ENCODE measurements at places on chromosomes 12 and 14. TPM values are rescaled to one million over a fixed set of nuclear protein-coding genes. Genes with fewer than 3 reads are reported as not detected.

FOXG1 gene
- total RNA-seq = not detected

FBXO21 gene
- total RNA-seq = 68.0 TPM

DNA sequence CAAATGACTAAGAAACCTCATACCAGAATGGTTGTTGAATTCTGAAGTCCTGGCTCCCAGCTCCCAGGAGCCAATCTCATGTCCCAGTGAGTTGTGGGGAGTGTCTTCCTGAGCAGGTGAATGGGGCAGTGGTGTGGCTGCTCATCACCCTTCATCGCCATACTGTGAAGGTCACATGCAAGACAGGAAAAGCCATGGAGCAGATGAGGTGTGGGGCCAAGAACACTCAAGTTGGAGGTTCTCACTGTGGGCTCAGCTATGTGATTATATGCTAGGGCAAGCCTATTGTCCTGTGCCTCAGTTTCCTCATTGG, 16.6 kb upstream of the TSPAN11 start:
- peak overlapping the region; percentile 88 for H3K27ac ChIP-seq
- H3K4me1 ChIP-seq = peaks cover 10% of the 10 kb centered on the region
- H3K36me3 ChIP-seq = no peaks in the 10 kb centered on the region
- no peaks in the 10 kb centered on the region for H3K27me3 ChIP-seq
- DNase-seq = no peak
- no peak overlapping the region for H3K4me3 ChIP-seq

- DNase-seq = no peak
- H3K27me3 ChIP-seq = no peaks in the 10 kb centered on the region
- H3K4me3 ChIP-seq = no peak overlapping the region
- H3K36me3 ChIP-seq = peaks cover 3% of the 10 kb centered on the region
These were observed 678.4 kb downstream of the MED13L start for GRCh38 chr12:115598871-115599811.

DNA sequence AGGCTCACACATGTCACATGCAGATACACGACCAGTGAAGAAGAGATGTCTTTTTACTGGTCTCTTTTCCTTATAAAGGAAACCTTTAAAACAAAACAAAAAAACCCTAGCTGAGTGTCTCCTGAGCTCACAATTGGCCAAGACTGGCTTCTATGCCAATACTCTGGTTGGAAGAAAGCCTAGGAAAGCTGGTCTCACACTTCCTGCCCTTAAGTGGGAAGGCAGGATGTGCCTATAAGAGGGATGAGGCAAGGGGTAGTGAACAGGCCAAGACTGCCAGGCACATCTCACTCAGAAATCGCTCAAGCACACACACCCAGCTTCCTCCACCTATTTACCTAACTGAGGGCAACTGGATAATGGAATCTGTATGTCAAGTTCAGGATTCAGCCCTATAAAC, 50.0 kb downstream of the SOCS2 start:
- H3K27ac ChIP-seq = no peak overlapping the region
- H3K4me3 ChIP-seq = no peak overlapping the region

DNA sequence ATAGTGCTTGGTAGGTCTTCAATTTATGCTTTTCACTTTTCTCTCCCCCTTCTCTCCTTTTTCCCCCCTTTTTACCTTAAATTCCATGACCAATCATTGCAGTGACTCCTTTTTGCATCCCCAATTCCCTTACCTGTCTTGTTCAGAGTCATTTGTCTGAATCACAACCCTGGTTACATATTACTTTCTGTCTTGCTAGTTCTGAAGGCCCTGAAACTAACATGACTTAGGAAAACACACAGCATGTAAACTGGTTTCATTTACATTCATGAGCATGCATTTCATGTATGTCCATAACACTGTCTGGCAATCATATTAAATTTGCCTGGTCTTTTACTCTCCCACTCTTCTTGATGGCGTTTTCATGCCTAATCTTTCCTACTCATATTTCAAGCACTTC, 20.3 kb upstream of the FOXG1 start:
- H3K27ac ChIP-seq = no peak overlapping the region
- H3K27me3 ChIP-seq = peaks cover 4% of the 10 kb centered on the region
- no peaks in the 10 kb centered on the region for H3K4me1 ChIP-seq
- no peak overlapping the region for H3K4me3 ChIP-seq

ABCB9 gene
- total RNA-seq = 3.9 TPM

OR10G3 gene
- not detected for total RNA-seq

SLC2A3 gene
- total RNA-seq = 76.3 TPM

GRCh38 chr14:81172881-81173280, 47.9 kb downstream of the GTF2A1 start:
- DNase-seq = no peak
- H3K4me3 ChIP-seq = no peak overlapping the region
- no peaks in the 10 kb centered on the region for H3K27me3 ChIP-seq
- H3K36me3 ChIP-seq = no peaks in the 10 kb centered on the region
- H3K4me1 ChIP-seq = peaks cover 6% of the 10 kb centered on the region

HDAC7 gene
- total RNA-seq = 19.0 TPM

- peaks cover 5% of the 10 kb centered on the region for H3K36me3 ChIP-seq
- H3K27me3 ChIP-seq = no peaks in the 10 kb centered on the region
- H3K4me1 ChIP-seq = peaks cover 31% of the 10 kb centered on the region
- H3K4me3 ChIP-seq = peak overlapping the region; percentile 17
These were observed 7.7 kb downstream of the TBX3 start for GRCh38 chr12:114676142-114676741.

DNA sequence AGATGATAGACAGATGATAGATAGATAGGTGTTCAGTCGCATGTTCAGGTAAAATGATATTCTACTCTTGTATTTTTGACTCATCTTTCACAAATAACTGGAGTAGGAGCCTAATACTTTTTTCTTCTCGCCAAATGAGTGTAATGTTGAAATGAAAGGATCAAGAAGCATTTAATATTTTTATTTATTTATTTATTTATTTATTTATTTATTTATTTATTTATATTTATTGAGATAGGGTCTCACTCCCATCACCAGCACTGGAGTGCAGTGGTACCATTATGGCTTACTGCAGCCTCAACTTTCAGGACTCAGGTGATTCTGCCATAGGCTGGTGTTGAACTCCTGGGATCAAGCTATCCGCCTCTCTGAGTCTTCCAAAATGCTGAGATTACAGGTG, 298.8 kb downstream of the KCNC2 start:
- H3K4me1 ChIP-seq = no peaks in the 10 kb centered on the region
- H3K4me3 ChIP-seq = no peak overlapping the region
- no peak for DNase-seq
- no peaks in the 10 kb centered on the region for H3K27me3 ChIP-seq
- H3K27ac ChIP-seq = no peak overlapping the region

GRCh38 chr14:102625564-102626296, 33.3 kb downstream of the RCOR1 start:
- no peak for DNase-seq
- H3K27me3 ChIP-seq = no peaks in the 10 kb centered on the region
- no peak overlapping the region for H3K27ac ChIP-seq
- H3K36me3 ChIP-seq = no peaks in the 10 kb centered on the region
- peaks cover 12% of the 10 kb centered on the region for H3K4me1 ChIP-seq

DNA sequence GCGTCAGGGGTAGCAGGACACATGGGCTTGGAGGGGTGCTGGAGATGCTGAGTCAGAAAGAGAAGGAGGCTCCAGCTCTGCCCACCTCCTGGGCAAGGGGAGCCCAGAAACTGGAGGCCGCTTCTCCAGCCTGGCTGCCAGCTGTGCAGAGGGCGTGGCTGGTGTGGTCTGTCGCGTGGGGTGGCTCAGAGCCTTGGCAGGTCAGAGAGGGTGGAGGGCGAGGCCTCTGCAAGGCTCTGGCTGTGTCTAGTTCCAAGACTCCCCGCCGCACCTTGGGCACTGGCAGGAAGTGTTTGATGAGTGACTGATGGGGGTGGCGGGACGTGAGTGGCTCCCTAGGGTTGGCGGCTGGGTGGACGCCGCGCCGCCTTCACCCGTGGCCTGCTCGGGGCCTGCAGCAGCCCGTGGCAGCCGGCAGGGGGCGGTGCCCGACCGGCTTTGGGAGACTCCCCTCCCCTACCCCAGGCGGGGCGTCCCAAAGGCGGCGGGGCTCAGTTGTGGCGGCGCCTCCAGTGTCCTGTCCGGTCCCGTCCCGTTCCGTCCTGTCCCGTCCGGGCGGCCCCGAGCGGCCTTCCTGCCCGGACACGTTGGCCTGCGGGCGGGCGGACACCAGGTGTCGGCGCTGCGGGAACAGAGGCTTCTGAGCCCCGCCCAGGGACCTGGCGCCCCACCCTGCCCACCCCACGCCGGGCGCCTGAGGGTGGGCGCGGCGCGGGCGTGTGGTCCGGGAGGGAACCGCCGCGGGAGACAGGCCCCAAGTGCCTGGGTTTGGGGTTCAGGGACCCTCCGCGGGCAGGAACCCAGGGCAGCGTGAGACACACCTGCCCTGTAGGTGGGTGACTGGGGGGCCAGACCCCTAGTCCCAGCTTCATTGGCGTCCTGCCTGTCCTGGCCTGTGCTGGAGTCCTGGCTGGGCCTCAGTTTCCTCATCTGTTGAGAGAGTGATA, 39.7 kb downstream of the KRT80 start:
- peak; percentile 91 for DNase-seq
- no peak overlapping the region for H3K27ac ChIP-seq
- H3K4me1 ChIP-seq = peaks cover 42% of the 10 kb centered on the region
- H3K4me3 ChIP-seq = no peak overlapping the region

Measured in hepatocyte (in vitro differentiated cells).